ENCODE measurements at places on chromosomes 11 and 22.

GRCh38 chr22:21823740-21824444, 43.6 kb downstream of the MAPK1 start:
- DNase-seq: no peak

GRCh38 chr11:28058333-28058732, 49.6 kb downstream of the KIF18A start:
- DNase-seq: no peak

GRCh38 chr11:133942577-133942976, 14.2 kb downstream of the IGSF9B start:
- no peak for DNase-seq

DNA sequence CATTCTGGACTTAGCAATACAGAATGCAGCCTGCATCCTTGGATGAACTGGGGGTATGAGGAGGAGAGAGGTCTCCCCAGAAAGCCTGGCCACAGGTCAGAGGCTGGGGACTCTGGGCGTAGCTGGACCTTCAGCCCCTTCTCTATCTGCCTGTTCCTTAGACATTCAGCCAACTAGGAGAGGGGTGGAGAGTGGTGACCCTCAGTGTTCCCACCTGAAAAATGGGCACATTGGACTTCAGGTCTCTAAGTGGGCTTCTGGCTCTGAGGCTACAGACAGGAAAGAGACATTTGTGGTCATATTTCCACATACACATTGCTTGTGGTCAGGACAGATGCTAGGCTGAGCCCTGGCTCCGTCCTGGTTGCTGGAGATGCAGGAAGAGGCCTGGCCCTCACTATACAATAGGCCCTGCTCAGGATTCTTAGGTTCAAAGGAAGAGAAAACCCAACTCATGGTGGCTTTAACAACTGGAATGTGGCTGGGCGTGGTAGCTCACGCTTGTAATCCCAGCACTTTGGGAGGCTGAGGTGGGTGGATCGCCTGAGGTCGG, 30.1 kb upstream of the CBX7 start:
- no peak for DNase-seq

DNA sequence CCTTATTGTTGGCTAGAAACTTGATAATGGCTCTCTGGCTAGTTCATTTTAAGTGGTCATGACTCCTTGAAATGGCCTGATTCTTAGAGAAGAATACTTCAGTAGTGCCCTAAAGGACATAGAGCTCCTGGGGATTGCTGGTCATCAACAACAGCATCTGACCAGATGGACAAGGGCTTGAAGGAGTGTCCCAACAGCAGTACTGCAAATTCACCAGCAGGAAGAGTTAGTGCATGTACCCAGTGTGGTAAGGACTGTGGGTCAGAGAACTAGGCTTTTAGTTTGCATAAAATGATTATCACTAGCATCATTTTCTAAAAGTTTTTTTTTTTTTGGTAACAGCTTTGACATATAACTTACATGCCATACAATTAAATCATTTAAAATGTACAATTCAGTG, 39.5 kb upstream of the CUL5 start:
- DNase-seq: no peak

DNA sequence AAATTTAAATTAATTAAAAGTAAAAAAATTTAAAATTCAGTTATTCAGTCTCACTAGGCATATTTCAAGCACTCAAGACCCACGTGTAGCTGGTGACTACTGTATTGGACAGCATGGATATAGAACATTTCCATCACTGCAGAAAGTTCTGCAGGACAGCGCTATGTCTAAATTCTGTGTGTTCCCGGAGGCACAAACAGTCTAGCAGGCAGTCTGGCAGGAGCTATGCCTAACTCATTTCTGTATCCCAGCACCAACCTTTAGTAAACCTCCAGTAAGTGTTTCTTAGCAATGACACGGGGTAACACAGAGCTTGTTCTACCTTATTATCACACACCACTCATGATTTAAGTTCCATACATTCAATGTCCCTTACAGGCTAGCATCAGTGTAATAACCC, 48.5 kb downstream of the FAM168A start:
- DNase-seq: no peak

- no peak for DNase-seq
Observed at GRCh38 chr22:19527321-19527721, 3.1 kb upstream of the CLDN5 start.

DNA sequence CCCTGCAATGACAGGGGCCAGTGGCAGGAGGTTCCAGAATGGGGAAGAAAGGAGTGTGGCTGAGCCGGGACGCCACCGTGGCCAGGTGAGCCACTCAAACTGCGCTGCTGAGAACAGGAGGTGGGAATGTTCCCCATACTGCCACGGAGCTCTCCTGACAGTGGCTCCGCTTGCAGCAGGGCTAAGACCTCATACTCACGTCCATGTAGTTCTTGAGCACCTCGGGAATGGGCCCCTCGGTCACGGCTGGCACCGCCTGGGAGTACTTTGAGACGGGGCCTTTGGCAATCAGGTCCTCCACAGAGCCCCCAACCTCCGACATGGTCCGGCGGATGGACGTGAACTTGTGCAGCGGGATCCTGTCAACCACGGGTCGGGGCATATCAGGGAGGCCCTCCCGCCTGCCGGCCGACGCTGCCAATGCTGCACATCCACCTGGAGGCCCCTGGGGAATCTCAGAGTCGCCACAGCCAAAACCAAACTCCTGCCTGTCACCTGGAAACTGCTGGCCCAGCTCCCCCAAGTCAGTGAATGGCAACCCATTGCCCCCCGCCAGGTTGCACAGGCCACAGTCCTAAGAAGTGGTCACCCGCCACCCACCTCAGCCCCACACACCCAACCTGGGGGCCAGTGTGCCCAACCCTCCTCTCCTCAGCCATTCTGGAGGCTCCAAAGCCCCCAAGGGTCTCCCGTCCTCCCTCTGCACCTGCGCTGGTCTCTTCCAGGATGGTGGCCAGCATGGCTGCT, 2.4 kb downstream of the CTSD start:
- DNase-seq: no peak

- DNase-seq: no peak
Observed at GRCh38 chr11:57834852-57835251, 73.2 kb downstream of the CTNND1 start.

DNA sequence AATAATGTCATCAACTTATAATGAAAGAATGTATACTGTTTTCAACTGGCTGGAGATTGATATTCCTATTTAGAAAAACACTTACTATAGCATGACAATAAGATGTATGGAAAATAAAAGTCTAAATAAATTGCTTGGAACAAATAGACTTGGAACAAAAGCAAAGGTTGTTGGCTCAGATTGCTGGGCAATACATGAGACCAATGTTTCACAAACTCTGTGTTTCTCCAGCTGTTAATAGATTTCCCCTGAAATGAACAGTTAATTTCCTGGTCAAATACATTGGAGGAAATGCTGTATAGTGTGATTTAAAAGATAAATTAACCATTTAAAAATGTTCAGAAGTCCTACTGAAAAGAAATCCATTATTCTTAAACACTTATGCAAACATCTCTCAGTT, 40.1 kb upstream of the CTSC start:
- DNase-seq: no peak

- DNase-seq: no peak
Observed at GRCh38 chr22:24582056-24582814, 10.6 kb downstream of the LRRC75B start.

DNA sequence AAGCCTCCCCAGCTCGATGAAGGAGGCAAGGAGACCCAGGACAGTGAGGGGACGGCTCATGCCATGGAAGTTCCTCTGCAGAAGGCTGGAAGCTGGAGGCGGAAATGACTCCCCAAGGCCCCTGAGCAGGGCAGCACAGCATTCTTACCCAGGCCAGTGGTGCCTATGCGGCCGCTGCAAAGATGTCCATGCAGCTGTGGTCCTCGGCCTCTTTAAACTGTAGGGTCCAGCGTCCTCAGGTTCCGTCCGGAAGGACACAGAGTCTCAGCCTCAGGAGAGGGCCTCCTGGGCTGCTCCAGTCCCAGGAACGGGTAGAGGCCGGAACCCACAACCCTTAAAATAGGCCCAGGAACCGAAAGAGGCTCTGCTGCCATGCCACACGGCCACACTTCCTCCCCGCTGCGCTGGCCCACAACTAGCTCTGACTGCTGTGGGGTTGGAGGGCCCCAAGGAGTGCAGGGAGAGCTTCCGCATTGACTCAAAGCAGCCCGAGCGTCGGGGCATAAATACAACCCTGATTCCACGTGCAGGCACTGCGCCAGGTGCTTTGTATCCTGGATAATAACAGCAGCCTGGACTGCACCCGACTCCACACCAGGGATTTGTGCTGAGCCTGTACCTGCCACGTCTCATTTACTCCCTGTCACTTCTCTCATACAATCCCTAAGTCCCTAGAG, 5.5 kb downstream of the KIAA0930 start:
- DNase-seq: no peak

All from stimulated activated CD4-positive, alpha-beta T cell treated with anti-CD3 and anti-CD28 coated beads, Interleukin-12 subunit alpha, Interleukin-12 subunit beta, amount 100 ng/mL, for 24 hours (primary cell).